ENCODE measurements at places on chromosomes 12 and 14.
A peak's percentile ranks its signal among the peaks of the same experiment; 100 is the strongest.

DNA sequence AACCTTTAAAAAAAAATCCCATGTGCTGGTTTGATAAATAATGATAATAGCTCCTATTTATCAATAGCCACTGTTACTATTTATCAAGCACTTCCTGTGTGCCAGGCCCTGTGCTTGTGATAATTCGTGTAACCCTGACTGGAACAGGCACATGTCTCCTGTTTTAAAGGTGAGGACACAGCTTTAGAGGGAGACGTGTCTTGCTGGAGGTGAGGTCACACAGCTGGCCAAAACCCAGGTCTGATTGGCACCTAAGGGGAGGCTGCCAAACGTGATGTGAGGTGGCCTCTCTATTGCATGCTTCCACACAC, 156.6 kb downstream of the VRK1 start:
- no peak for DNase-seq

GRCh38 chr12:28814246-28814645, 334.8 kb upstream of the FAR2 start:
- no peak for DNase-seq

GRCh38 chr14:105257464-105257863, 9.1 kb downstream of the BTBD6 start:
- peak; percentile 17 for DNase-seq

DNA sequence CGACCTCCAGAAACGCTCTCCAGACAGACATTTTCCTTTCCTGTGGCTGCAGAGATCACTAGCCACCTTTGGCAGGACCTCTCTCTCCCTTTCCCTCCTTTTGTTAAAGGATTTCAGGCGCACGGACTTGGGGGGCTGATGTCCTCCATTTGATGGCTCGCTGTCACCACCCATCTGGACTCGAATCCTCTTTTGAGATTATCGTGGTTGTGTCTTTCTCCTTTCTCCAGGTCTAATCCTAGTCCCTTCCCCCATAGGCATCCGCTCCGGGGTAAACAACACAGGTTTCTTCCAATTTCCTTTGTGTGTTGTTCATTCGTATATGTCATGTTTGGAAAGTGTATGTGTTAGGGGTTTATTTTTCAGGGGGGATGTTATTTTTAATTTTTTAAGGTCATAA, 56.7 kb upstream of the SLC24A4 start:
- DNase-seq, result no peak

DNA sequence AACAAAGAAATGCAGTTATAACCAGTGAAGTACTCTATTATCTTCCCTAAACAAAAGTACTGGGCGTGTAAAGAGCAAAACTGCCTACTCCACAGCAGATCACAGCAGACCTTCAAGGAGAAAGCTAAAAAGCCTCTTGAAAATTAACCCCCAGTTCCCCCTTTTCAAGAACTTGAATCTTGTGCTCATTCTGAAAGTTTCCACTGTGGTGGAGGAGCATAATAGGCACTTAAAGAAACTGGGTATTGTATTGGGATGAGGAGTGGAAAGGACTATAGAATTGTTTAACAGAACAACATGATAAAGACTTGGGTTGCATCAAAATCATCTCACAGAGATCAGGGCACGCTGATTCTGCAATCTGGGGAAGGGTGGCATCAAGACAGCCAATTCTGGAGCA, 51.1 kb downstream of the SLC25A47 start:
- no peak for DNase-seq

GRCh38 chr14:100241279-100241678, 2.3 kb downstream of the YY1 start:
- no peak for DNase-seq

DNA sequence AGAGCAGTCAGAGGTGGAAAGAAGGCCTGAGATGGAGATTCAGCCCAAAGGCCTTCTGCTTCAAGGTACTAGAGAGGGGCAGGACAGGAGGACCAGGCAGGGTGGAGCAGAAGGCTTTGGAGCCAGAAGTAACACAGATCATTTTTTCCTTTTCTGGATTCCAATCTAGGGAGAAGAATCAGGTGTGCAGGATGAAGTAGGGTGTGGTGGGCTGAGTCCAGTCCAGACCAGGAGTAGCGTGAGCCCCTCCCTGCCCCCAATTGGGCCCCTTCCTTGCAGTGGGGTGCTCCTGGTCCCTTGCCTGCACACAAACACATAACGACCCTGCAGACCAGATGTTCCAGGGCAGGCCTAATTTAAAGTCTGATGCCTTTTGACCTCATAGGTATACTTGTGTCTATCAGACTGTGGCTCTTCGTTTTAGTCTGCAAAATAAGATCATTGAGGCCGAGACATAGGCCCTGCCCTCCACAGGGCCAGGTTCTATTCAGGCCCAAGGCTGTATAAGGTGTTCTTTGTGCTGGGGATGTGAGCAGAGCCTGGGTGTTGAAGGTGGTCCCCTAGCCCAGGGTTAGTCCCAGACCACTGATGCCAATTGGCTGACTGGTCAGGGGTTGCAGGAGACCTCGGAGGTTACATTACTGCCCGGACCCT, 1.0 kb upstream of the NYNRIN start:
- no peak for DNase-seq

GRCh38 chr14:52935833-52936232, 15.0 kb downstream of the FERMT2 start:
- no peak for DNase-seq

- DNase-seq, result no peak
Observed at GRCh38 chr14:105332350-105332874, 17.9 kb downstream of the PACS2 start.

GRCh38 chr14:71497645-71498086, 434.6 kb upstream of the RGS6 start:
- DNase-seq, result no peak

GRCh38 chr12:110807640-110808039, 39.1 kb upstream of the CCDC63 start:
- DNase-seq, result no peak

DNA sequence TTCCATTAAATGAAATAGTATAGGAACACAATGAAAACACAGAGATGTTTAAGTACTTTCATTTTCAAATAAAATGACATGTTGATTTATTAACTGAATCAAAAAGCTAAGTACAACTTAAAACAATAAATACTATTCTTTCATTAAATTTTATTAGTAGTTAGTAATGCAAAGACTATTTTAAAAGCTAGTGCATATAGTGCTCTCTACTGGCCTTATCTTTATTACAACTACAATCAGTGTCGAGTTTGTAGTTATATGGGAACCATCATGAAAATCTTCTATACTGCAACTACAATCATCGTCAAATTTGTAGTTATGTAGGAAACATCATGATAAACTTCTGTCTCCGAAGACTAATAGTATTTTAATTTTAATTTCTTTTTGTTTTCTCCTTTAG, 8.9 kb upstream of the LIN7A start:
- DNase-seq, result no peak

- DNase-seq, result no peak
Observed at GRCh38 chr12:80936642-80937390, 918 bp downstream of the LIN7A start.

- DNase-seq, result no peak
Observed at GRCh38 chr14:22510527-22511110, 78.4 kb downstream of the DAD1 start.

DNA sequence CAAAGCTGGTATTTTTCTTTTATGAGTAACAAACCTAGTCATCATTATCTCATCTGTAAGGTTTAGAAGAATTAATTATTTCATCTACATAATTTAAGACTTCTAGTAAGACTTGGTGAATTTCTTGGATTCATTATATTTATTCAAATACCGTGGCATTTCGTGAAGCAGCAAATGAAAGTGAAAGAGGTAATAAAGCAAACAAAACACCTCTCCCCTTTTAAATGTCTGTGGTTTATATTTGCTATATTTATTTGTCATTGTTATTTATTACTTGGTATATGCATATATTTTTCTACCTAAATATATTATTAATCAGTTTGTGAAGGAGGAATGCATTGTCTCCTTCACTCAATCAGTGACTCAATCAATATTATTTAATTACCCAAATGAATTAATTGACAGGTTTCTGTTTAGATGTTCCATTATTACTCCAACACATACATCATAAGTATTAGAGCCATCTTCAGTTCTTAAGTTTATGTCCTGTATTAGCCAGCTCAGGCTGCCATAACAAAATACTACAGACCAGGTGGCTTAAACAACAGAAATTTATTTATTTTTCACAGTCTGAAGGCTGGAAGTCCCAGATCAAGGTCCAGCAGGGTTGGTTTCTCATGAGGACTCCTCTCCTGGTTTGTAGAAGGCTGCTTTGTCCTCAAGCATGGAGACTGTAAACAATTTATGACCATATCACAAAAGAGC, 6.6 kb downstream of the CFAP54 start:
- peak; percentile 64 for DNase-seq

GRCh38 chr12:78209846-78210505, 379.3 kb downstream of the NAV3 start:
- DNase-seq, result no peak

DNA sequence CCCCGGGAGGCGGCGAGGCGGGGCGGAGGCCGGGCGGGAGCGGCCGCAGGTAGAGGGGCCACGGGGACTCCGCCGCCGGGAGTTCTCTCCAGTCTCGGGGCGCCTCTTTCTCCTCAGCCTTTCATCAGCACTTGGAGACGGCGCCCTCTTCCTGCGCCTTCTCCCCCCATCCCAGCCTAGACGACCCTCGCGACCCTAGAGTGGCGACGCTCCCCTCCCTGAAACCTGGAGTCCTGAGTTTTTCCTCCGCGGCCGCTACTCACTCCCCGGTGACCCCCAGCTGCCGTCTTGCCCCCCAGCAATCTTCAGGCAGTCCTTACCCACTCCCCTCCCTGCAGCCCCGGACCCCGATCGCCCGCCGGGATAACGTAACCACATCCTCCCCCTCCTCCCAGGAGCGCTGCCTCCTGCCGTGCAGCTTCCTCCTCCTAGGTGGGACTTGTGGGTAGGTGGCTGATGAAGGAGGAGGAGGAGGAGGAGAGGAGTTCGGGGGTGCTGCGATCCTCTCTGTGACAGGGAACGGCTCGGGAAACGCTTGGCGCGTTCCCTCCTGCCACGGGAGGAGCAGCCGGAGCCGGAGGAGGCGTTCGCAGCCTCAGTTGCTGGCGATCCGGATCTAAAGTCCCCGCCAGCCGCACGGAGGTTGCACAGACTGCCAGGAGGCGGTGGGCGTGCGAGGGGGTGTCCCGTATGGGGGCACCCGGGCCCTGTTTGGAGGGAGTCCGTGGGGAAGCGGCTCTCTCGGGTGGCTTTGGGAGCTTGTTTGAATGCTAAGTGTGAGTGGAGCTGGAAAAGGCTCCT, 891 bp downstream of the PLEKHA5 start:
- no peak for DNase-seq

GRCh38 chr12:95995238-95996031, 709 bp downstream of the HAL start:
- no peak for DNase-seq

GRCh38 chr12:109458771-109459208, 18.3 kb downstream of the KCTD10 start:
- DNase-seq, result no peak

DNA sequence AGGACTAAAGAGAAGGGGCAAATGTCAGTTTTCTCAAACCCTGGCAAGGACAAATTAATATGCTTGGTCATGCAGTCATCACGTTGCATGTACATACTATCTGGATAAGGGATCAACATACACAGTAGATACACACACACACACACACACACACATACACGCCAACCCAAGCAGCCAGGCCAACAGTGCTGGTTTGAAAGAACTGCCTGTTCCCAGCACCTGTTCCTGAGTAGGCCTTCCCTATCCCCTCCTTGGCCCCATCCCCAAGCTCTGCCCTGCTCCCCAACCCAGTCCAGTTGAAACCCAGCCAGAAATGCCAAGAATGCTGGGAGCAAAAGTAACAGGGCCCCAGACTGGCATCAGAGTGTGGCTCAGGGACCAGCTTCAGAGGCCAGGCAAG, 4.4 kb downstream of the ITGA7 start:
- DNase-seq, result no peak

GRCh38 chr14:96729889-96730288, 67.3 kb upstream of the VRK1 start:
- no peak for DNase-seq

GRCh38 chr14:32468955-32469354, 139.9 kb downstream of the AKAP6 start:
- DNase-seq, result no peak

DNA sequence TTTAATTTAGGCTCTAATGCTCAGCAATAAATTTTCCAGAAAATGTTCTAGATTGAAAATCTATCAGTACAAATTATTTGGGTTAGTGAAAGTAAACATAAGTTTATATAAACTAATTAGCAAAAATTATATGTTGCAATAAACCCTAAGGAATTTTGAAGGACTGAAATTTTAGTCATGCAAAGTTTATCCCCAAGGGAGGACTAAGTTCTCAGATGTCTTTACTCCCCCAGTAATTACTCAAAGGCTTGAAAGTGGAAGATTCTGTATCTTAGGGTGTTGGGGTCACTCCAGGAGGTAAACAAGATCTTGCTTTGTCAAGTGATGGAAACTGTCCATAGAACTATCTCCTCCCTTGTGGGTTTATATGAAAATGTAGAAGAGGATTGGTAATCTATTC, 183.7 kb downstream of the AKAP6 start:
- no peak for DNase-seq

DNA sequence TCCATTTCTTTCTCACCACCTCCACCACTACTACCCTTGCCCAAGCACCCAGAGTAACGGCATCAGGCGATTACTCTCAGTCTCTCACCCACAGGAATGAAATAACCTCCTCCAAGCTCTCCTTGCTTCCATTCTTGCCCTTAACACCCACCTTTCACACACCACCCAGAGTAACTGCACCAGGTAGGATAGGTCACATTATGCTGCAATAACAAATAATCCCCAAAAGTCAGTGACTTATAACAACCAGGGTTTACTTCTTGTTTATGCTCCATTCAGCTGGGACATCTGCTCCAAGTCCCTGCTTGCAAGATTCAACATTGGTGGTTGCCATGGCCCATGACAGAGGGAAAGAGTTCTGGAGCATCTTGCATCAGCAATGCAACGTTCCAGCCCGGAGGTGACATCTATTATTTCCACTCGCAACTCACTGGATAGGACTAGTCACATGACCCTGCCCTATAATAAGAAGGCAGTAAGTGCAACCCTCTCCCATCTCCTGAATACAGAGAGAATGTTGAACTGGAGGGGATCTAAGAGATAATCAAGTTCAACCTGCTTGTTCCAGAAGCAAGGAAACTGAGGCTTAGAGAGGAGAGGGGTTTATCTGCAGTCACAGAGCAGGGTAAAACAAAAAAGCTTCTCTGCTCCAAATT, 41.5 kb upstream of the FICD start:
- no peak for DNase-seq

- DNase-seq, result no peak
Observed at GRCh38 chr14:65948302-65948701, 535.8 kb downstream of the FUT8 start.

Data from CD4-positive, alpha-beta T cell treated with Interleukin-15 for 4 hours (primary cell).